Iris pigment epithelial cell (primary cell): ENCODE measurements at places on chromosomes 7 and 10.

DNA sequence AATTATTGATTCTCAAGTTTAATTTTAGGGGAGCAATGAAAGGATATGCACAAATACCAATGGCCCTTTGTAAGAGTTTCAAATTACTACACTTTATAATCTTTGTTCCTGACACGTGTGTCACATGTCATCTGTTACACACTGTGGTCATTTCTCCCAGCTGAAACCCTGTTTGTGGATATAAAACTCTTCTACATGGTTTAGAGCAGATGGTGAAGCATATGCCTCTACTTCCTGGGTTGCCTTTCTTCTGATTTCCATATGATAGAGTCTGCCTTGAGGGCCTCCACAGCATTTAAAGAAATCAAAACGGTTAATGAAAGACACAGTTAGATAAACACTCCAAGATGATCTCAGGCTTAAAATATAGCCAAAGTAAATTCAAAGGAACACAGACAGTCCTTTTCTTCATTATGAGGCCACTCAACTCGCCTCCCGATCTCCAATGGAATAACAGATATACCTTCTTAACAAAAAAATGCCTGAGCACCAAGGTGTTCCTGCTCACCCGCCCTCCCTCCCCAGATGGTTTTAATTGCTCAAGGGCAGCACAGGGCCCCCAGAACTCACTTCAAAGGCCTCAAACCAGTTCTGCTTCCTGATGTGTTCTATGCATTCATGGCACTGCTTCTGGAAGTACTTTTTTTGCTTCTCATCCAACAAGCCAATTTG, 75.0 kb downstream of the CPVL start:
- no peak for DNase-seq

GRCh38 chr7:144738708-144739314, 97.0 kb downstream of the TPK1 start:
- DNase-seq = peak; percentile 38

DNA sequence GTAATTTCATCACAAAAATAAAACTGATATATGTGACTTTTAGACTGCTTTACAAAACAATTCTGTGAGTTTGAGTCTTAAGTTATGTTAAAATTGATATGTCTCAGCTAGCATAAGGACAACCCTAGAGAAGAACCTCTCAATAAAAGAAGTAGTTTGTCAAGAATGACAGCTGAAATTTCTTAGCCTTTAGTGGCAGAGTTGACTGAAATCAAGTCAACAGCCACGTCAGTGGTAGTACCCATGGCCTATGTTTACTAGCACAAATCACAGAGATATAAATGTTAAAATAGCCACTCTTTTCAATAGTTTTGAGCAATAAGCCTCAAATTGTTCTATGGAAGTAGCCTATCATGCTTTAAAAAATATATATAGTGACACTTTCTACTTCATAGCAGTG, 138.9 kb upstream of the FERD3L start:
- DNase-seq = peak; percentile 50

DNA sequence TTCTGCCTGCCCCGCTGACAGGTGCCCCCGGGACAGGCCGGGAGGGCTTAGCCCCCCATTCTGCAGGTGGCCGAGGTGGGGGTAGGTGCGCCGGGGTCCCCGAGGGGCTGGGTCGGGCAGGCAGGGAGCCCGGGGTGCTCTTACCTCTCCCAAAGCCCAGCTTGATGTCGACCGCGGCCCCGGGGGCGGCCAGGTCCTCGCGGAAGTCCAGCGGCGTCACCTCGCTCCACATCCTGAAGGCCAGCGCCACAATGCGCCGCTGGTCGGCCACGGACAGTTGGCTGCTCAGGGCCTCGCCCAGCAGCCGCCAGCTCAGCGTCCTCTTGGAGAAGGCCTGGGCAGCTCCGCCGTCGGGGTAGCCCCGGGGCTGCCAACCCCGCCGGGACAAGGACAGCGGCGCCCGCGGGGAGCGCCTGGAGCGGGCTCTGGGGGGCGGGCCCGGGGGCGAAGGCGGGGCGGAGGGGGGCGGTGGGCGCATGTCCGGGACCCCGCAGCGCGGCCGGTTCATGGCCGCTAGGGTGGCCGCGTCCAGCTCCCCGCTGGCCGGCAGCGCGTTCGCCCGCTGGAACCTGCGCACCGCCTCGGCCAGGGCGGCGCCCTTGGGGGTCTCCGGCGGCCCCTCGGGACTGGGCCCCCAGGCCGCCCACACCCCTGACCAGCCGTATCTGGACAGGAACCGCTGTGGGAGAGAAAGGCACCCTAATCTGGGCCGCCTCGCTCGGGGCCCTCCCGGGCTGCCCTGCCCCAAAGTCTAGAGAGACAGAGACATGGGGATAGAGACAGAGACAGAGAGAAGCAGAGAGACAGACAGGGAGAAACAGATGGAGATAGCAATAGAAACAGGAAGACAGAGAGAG, 1.7 kb downstream of the MMP21 start:
- no peak for DNase-seq

- DNase-seq = no peak
Observed at GRCh38 chr10:43964486-43964885, 315.8 kb upstream of the ZNF32 start.

DNA sequence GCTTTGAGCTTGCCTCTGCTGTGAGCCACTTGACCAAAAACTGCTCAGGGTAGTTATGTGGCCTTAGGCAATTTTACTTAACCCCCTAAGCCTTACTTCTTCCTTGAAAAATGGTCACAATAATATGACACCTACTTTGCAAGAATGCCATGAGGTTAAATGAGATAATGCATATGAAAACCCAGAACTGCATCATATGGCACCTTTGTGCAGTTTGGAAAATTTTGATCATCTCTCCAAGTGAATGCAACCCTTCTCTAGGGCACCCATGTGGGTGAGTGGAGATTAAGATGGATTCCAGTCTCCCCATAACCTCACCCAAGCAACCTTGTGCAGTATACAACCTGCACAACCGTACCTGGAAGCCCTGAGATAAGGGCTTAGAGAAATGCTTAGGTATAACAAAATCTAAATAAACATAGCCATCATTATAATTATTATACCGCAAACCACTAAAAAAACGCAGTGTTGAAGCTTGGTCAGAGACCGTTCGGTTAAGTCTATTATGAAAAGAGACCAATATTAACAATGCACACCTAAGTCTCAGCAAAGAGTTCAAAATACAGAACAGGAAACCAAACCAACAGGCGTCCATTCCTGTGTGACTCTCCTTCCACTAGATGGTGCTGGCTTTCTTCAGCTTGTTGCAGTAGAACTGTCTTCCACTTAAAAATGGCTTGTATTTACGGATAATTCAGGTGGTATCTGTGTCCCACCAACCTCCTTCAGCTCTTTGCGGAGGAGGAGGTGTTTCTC, 21.0 kb upstream of the ASB15 start:
- peak; percentile 65 for DNase-seq

- no peak for DNase-seq
Observed at GRCh38 chr7:41142904-41143473, 559.9 kb downstream of the INHBA start.

DNA sequence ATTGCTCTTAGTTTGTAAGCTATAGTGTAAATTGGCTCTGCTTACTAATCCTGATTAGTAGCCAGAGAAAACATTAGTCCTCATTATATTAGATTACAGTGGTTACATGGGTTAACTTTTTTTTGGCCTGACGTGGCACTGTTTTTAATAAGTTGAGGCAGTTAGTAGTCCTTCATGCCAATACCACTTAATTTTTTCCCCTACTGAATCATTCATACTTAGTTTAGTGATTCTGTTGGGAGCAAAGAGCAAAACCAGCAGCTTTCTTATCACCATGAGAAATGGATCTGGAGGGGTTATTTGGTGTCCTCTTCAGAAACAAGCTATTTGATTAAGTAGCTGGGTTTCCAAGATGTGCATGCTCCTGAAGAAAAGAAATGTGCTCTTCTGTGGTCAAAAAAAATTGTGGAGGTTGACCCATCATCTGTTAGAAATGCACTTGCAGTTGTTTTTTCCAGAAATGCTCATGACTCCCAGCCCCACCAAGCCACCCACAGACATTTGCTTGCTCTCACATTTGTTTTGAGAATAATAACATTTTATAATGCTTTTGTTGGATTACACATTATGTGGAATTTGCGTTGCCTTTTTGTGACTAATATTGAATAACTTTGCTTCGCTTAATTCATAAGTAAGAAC, 258.5 kb downstream of the HDAC9 start:
- peak; percentile 95 for DNase-seq

- no peak for DNase-seq
Observed at GRCh38 chr10:76211691-76212090, 780.3 kb downstream of the LRMDA start.

DNA sequence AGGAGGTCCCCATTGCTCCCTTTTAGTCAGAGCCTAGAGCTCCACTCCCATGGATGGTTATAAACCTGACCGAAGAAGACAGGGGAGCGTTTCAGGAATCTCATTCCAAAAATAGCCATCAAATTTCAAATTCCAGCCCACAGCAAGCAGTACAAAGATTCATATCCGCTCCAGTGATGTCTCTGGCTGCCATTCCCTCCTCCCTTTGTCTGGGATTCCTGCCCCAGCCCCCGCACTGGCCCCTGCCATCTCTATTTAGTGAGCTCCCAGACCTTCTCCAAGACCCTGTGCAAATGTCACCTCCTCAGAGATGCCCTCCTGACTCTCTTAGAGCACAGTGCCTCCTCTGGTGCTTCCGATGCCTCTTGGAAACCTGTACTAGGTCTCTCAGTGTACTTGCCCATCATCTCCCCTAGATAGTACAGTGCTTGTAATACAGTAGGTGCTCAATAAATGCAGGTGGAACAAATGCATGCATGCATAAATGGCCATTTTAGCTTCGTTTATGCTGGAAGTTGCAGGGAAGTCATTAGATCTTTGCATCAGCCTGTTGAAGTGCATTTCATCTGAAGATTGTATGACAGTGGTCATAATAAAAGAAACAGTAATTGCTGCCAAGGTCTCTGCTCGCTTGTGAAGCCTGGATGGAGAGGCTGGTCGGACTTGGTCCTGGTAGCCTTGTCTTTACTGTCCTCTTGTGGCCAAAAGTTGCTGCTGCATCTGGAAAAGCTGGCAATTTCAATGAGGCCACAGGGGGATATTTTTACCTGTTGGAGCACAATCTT, 32.0 kb upstream of the HABP2 start:
- DNase-seq = peak; percentile 74

DNA sequence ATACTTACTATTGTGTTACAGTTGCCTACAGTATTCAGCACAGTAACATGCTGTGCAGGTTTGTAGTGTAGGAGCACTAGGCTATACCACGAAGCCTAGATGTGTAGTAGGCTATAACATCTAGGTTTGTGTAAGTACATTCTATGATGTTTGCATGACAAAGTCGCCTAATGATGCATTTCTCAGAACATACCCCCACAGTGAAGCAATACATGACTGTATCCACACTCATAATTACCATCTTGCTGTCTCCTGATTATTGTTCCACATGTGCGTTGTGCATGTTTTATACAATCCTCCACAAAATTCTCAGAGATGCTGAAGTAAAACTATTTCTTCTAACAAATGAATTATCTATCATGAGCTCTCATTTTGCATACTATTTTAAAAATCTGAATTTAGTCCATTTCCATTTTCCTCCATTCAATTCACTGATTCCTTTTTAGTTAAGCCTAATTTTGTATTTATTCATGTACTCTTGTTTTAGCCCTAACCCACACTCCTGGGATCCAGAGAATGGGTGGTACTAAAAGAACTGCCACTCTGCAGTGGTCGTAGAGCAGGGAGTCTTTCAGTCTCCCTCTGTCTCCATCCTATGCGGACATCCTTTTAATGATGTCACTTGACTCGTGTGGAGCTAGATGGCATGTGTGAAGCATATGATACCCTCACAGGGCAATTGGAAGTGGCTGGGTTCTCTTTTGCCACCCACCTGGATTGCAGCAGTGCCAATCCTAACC, 67.6 kb upstream of the CAV2 start:
- no peak for DNase-seq

DNA sequence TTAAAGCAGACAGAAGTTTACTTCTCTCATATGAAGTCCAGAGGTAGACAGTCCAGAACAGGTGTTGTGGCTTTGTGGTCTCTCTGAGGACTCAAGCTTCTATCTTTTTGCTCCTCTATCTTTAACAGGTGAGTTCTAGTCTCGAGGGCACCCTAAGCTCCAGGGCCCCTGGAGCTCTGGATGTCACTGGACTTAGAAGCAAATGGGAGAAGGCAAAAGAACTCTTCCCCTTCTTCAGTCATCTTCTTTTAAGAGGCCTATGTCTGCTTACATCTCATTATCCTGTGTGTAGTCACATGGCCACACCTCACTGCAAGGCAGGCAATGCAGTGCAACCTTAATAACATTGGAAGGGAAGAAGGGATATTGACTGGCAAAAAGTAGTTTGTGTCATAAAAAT, 61.6 kb downstream of the ADCYAP1R1 start:
- DNase-seq = no peak

- DNase-seq = no peak
Observed at GRCh38 chr10:28304032-28304571, 1.2 kb upstream of the MPP7 start.

GRCh38 chr10:2925631-2926030, 141.7 kb upstream of the PFKP start:
- peak; percentile 53 for DNase-seq

- no peak for DNase-seq
Observed at GRCh38 chr10:133347710-133348517, 741 bp downstream of the PRAP1 start.

DNA sequence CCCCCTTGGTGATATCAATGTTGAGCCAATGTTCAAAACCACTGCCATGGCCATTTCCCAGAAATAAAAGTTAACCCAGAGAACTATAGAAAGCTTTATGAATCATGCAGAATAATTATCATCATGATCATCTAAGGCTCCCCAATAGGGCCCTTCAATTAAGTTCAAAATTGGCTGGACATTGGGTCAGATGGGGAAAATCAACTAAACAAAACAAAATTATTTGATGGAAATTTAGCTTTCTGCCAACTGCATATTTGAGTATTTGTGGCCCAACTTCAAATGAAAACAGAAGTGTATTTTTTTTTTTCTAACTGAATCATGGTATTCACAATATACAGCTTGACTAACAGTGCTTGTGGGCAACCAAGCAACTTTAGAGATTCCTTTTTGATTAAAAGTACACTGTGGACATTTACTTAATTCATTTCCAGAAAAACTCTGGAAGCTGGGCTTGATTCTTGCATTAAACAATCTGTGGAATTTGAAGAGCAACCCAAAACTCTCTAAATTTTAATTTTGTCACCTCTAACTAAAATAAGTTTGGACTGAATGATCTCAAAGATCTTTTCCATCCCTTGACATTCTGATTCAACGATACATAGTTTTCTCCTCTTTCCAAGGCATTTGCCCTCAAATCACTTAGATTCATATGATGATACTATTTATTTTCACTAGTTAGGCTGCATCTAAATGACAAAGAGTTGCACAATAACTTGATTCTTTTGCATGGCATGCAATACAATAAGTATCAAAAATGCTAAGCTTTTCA, 203.2 kb downstream of the AHR start:
- peak; percentile 38 for DNase-seq

DNA sequence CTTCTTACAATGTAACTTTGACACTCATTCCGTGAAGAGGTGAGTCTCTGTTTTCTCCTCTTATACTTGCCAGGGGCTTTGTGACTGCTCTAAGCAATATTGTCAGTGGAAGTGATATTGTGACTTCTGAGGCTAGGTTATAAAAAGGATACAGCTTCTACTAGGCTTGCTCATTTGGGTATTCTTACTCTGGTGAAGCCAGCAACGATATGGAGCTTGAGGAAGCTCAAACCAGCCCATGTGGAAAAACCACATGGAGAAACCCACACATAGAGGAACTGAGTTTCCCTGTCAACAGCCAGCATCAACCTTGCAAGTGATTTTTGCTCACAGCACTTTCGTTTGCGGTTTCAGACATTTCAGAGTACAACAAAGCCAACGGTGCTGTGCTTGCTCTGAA, 149.6 kb upstream of the SEMA3E start:
- DNase-seq = no peak
